ENCODE measurements at places on chromosomes 12 and 14.

GRCh38 chr12:93980711-93981110 is 167.7 kb upstream of the PLXNC1 start:
- DNase-seq, result no peak

DNA sequence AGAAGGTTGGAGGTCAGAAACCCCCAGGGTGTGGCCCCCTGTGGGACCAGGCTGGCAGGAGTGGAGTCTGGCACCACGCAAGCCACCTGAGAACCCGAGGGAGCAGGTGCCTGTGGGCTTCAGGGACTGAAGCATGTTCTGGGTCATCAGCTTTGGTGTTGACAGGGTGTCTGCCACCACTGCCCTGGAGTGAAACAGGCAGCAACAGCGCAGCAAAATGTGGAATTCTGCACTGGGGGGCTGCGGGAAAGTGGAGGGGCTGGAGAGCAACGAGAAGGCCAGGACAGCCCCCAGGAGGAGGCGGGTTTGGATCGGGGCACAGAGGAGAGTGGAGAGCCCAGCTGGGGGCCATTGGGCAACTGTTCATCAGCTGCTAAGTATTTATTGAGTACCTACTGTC is 15.9 kb downstream of the PHETA1 start:
- no peak for DNase-seq

GRCh38 chr12:44976246-44976645 is 74.7 kb downstream of the DBX2 start:
- no peak for DNase-seq

- no peak for DNase-seq
Measured at GRCh38 chr14:104556256-104557021, 23.1 kb upstream of the C14orf180 start.

- DNase-seq, result no peak
Measured at GRCh38 chr12:93978553-93978952, 169.8 kb upstream of the PLXNC1 start.

DNA sequence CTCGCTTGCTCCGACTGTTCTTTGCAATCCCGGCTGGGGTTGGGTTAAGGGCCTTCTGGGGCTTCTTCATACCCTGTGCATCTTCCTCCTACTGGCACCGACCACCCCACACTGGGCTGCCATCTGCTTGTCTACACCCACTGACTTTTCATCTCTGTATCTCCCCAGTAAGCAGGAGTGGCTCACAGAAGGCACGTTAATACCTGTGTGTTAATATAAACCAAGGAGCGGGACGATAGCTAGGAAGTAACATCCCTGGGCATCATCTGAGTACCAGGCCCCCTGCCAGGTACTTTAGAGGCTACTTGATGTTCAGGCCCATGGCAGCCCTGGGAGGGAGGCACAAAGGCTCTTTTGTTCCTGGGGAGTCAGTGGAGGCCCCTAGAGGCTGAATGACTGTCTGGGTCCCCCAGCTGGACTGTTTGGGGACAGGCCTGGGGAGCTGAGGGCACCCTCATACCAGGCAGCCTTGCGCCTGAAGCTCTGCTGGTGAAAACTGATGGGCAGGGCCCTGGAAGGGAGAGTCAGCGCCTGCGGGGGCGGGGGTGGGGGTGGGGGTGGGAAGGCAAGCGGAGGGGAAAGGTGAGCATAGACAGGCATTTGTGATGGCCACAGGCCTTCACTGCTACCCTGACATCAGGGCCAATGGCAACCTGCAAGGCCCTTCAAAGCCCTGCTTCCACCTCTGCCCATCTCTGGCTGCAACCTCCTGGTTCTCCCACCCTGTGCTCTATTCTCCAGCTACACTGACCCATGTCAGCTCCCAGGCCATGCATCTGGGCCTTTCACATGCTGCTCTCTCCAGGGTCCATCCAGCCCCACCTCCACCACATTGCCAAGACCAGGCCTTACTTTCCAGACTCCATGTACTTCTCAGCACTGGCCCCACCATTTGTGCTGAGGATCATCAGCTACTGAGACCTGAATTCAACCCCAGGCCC is 34.2 kb upstream of the DEGS2 start:
- no peak for DNase-seq

DNA sequence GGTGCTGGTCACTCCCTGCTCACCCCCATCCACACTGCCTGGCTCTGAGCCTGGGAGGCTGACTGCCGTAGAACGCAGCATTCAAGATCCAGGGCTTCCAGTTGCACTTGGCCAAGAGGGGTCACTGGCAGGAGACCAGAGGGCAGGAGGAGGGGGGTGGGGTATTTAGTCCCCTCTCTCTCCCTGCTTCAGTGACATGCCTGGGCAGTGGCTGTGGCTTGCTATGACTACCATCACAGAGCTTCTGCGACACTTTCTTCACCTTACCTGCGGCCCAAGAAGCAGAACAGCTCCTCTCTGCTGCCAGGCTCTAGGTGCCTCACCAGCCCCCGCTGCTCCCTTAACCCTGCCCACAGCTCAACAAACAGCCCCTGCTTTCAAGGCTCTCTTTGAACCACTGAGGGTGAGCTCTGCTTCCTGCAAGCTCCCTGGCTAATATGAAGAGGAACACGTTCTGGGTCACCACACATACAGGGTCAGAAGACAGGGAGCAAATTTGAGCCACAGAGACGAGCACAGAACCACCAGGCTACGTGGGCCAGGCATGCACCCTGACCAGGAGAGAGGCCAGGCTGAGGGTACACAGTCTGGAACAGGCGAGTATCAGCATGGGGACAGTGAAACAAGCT is 55.7 kb downstream of the ITPK1 start:
- no peak for DNase-seq

DNA sequence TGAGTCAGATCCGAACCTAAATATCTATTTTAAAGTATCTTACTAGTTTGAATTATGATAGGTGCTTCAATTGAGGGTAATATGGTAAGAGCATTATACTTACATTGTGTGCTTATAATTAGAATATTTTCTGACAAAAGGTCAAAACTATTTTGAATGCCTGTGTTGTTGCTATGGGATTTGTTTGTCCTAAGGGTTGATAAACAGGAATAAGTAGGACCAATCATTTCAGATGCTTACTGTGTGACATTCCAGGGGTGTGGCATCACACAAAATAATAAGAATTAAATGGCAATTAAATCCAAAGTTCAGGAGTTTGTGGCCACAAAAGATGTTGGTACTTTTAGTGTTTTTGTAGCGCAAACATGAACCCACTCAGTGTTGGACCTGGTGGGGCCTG is 256.2 kb upstream of the DDHD1 start:
- DNase-seq, result no peak

- peak; percentile 68 for DNase-seq
Measured at GRCh38 chr12:11753150-11753499, 103.7 kb downstream of the ETV6 start.

DNA sequence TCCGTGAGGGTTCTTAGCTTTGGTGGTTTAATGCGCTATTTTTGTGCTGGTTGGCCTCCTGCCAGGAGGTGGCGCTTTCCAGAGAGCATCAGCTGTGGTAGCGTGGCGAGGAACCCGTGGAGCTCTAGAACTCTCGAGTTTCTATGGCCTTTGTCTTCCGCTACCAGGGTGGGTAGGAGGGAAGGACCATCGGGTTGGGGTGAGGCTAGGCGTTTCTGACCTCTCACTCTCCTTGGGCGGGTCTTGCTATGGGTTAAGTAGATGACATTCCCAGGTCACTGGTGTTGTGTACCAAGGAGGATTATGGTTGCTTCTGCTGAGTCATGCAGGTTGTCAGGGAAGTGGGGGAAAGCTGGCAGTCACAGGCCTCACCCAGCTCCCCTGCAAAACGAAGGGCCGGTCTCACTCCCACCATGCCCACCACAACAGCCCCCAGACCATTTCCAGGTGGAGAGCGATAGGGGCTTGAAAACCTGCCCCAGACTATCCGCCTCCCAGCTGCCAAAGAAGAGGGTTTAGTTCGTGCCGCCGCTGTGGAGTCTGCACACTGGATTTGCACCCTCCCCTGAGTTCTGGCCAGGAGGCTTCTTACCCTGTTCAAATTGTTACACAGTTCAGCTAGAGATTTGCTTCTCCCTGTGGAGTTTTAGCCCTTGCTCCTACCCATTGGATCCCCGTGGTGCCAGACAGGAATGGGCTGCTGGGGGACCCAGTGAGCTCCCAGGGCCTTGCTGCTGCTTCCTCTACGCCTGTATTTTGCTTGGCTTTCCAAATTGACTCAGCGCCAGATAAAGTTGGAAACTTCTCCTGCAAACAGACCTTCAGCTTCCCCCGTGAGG is 21.9 kb downstream of the RNFT2 start:
- no peak for DNase-seq

DNA sequence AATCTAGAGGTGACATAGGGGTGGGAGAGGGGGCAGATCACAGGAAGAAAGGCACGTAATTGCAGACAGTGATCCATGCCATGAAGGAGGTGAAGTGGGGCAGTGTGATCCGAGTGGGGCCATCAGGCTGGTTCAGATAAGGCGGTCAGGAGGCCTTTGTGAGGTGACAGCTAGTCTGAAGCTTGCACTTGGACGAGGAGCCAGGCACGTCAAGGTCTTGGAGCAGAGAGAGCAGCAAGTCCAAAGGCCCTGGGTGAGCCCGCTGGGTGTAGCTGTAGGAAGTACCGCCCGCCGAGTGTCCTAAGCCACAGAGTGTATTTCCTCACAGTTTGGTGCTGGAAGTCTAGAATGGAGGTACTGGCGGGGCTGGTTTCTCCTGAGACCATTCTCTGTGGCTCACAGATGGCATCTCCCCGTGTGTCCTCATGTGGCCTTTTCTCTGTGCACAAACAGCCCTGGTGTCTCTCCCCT is 23.6 kb downstream of the RHOF start:
- no peak for DNase-seq

GRCh38 chr14:97095269-97095668 is 298.1 kb downstream of the VRK1 start:
- no peak for DNase-seq

- no peak for DNase-seq
Measured at GRCh38 chr14:69043596-69044260, 64.6 kb upstream of the ACTN1 start.

GRCh38 chr14:53360829-53361228 is 207.7 kb upstream of the DDHD1 start:
- DNase-seq, result no peak

- no peak for DNase-seq
Measured at GRCh38 chr12:125057708-125058107, 7.5 kb upstream of the AACS start.

GRCh38 chr14:21525962-21526671 is at the start of gene SALL2:
SALL2 (minus strand) TSS chr14:21526346; CDS start chr14:21526127, 219 bp downstream.
- peak; percentile 88 for DNase-seq

DNA sequence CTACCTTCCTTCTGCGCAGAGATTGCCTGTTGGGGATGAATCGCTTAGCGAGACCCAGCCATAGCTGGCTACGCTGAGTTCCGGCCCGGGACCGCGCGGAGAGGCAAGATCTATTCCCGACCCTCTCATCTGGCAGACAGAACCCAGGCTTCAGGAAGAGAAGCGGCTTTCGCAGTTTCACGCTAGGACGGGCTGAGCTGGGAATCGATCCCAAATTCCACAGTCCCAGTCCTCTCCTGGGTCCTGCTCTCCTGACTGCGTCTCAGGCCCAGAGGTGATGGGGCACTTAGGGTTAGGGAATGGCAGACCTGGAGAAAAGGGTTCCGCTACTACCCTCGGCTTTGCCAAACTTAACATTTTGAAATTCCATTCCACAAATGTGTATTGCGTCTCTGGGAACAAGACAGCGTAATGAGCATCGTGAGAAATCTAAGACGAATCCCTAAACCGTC is 2.8 kb downstream of the PTPN21 start:
- DNase-seq, result no peak

DNA sequence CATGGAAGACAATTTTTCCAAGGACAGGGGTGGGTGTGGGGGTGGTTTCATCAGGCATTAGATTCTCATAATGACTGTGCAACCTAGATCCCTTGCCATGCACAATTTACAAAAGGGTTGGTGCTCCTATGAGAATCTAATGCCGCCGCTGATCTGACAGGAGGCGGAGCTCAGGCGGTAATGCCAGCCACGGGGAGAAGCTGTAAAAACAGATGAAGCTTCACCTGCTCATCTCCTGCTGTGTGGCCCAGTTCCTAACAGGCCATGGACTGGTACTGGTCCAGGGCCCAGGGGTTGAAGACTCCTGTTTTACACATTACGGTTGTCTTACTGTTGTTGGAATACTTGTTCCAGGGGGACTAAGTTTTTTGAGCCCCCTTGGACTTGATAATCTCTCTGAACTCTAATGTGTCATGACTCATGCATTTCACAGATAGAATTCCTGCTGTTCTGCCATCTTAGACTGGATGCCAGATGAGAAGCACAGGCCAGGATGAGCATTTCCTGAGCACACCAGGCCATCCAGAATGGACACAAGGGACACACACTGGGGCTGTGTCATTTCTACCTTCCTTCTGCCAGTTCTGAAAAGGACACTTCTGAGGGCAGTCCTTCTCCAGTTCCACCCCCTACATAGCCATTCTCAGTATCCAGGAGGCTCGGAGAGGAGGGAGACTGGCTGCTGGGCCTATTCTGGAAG is 5.8 kb downstream of the PLEKHD1 start:
- no peak for DNase-seq

GRCh38 chr12:67720351-67720856 is 71.9 kb downstream of the DYRK2 start:
- DNase-seq, result peak; percentile 67

DNA sequence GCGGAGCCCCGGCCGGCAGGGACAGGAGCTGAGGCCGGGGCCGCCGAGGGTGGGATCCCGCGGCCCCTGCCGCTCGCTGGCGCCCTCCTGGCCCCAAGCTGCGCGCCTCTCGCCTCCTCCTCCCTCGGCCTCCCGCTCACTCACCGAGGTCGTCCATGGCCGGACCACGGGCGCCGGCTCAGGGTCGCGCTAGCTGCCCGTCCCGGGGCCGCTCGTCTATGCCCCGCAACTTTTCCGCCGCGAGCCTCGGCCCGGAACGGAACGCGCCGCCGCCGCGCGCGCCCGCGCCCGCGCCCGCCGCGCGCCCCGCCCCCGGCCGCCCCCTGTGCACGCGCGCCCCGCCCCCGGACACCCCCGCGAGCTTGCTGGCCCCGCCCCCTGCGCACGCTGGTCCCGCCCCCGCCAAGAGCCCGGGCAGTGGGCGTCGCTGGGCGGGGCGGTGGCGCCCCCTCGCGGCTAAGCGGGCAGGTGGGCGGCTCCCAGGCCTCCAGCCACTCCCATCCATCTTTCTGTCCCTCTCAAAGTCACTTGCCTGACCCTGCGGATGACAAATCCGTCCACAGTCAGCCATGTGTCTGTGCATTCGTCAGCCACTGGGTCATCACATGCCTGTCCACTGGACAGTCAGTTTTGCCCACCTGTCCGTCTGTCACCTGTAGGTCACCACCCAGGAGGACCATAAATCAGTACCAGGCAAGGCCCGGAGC is at the start of gene PXN:
Gene PXN (minus strand): TSS at position 258 of the 707 bp plus-strand sequence. CDS start 101 bp downstream, at position 157.
- DNase-seq, result peak; percentile 82

- DNase-seq, result no peak
Measured at GRCh38 chr14:81070511-81070910, 115.1 kb downstream of the TSHR start.

DNA sequence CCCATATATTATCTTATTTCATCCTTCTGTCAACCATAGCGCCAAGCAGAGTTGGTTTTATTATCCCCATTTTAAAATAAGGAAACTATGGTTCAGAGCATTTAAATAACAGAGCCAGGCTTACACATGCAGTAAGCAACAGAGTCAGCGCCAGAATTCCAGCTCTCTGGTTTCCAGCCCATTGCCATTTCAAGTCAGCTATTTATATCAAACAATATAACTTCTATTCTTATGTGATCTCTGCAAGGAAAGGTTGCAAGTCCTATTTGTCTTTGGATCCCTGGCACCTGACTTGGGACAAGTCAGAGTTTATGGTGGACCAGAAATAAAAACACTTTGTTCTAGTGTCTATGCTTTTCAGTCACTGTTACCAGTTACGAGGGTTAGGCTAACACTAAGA is 174.1 kb upstream of the EEA1 start:
- no peak for DNase-seq

Measured in NCI-H510A treated with DMSO at 0.1 percent for 48 hours (cell line).